ENCODE measurements at places on chromosomes 1 and 21.

- DNase-seq = no peak
These were observed 24.6 kb downstream of the CLSPN start for GRCh38 chr1:35745124-35745730.

DNA sequence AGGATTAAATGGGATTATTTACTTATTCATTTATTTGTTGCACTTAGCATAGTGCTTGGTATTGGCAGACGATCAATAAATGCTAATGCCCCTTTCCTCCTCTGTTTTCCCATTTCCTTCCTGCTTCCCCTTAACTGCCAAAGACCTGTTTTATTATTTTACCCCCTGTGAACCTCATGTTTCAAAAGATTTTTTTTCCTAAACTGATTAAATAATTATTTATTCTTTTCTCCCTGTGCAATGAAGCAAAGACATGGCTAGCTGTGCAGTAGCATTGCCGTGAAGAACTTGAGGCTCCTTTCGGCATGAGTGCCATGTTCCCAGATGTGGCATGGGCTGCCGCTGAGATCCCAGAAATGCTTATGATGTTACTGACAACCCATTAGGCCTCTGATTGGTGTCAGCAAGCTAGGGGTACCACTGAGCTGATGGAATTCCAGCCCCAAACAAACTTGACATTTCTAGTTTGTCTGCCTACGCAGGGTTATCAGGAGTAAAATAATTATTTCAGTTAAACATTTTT is 266.4 kb upstream of the TMEM51 start:
- no peak for DNase-seq

GRCh38 chr1:199612976-199613774 is 414.3 kb upstream of the NR5A2 start:
- DNase-seq = peak; percentile 47

GRCh38 chr1:11062965-11063401 is 3.2 kb upstream of the SRM start:
- no peak for DNase-seq

DNA sequence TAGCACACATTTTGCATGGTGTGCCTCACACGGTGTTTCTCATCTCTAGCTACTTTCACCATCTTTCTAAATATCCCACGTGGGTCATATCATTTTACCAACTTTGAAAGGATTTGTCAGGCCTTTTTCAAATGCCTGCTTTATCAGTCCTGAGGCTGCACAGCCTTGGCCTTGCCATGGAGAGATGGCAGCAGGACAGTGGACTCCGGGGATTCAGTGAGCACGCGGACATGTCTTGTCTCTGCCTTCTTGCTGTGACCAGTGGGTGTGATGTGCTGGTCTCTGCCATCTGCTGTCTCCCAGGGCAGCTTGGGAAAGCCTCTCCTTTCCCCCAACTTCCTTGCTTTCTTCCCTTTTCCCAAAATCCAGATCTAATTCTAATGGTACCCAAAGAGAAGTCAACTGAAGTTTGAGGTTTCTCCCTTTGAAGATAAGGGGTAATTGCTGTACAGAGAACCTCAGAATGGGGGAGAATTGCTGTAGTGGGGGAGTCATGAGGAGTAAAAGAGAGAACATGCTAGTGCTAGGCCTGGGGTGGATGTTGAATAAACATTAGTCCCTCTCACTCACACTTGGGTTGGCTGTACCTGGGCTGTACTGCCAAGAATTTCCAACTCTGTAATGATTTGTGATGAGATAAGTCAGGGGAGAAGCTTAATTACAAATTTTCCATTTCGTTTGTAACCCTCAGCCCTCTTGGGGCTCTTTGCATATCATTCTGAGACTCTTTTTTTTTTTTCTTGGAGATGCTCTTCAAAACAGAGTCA is 99.5 kb downstream of the GALNT2 start:
- DNase-seq = no peak

GRCh38 chr1:50527249-50527986 is 104.2 kb upstream of the DMRTA2 start:
- DNase-seq = no peak

- DNase-seq = no peak
These were observed 173.7 kb downstream of the SLC35F3 start for GRCh38 chr1:234078143-234078542.

GRCh38 chr1:162215902-162216301 is 146.4 kb downstream of the NOS1AP start:
- no peak for DNase-seq

DNA sequence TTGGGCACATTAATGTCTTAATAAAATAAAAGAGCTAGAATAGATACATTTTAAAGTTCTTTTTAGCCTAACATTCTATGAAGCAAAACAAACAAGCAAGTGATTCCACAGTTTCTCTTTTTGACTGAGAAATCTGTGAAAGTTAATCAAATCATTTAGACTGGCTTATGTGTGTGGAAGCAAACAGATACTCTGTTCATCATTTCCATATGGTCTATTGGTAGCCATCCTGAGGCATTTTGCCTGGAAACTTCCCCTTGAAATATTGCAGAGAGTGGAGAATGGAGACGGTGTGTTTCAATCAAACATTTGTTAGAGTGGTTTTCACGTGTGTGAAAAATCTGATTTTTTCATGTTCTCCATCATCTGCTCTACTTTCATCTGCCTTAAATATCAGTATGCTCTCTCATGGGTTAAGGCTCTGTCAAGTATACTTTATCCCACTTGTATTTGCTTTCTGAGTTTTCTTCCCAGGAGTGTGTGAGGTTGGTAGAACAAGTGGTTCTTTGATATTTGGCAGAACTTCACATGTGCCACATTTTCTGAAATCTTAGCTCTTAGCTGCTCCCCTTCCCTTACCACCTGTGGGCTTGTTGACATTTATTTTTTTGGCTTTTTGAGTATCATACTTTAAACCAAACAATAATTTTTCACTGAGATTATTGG is 139.1 kb upstream of the PTGFR start:
- no peak for DNase-seq

GRCh38 chr1:15282810-15283474 is 35.9 kb downstream of the FHAD1 start:
- DNase-seq = no peak

DNA sequence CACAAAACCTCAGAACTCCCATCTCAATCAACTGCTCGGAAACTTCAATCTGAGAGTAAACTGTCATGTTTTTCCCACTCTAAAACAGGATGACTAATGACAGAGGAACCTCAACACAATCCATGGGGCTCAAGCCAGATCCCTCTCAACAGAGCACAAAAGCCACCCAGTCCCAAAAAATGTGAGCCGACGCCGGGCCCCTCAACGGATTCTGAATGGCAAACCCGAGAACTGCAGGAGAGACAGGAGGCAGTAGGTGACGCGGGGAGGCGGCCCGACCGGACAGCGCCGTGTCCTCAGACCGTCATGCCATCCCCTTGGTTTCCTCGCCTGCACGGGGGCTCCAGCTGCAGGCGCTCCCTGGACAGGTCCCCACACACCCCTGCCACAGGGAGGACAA is 53.4 kb downstream of the SSBP3 start:
- DNase-seq = no peak

DNA sequence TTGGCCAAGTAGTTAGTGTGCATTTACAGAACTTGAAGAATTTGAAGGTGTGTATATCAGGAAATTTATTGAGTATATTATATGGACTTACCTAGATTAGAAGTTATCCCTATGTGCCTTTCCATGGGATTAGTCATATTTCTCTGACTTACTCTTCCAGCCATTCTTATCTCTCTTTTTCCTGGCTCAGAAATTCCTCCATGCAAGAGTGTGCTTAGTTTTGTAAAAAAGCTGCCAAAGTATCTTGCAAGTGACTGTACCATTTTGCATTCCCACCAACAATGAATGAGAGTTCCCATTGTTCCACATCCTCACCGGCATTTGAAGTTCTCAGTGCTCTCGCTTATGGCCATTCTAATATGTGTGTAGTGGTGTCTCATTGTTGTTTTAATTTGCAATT is 82.2 kb upstream of the GUCA2B start:
- no peak for DNase-seq

- no peak for DNase-seq
These were observed 187.9 kb downstream of the MIS18A start for GRCh38 chr21:32090956-32091355.

DNA sequence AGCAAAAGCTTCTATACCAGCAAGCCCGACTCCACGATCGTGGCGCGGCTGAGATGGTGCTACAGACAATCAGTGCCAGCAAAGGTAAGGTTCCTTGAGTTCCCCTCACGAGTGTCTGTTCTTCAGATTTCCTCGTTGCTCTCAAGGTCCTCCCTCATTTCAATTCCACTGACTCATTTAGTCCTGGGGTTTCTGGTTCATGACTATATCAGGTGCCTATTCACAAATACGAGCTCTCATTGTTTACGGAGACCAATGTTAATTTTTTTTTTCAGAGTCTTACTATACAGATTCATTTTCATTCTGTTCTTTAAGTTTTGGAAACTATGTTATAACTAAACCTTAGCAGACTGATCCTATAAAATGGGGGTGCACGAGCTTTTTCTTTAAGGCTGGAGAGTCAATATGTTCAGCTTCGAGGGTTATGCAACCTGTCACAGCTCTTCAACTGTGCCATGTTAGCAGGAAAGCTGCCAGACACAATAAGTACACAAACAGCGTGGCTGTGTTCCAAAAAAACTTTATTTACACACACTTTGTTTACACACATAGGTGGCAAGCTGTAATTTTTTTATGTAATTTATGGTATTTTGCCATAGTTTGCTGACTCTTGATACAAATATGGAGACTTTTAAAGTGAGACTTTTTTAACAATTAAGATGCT is 134.3 kb downstream of the ZP4 start:
- DNase-seq = no peak

- DNase-seq = no peak
These were observed 6.5 kb downstream of the WARS2 start for GRCh38 chr1:119133987-119134386.

DNA sequence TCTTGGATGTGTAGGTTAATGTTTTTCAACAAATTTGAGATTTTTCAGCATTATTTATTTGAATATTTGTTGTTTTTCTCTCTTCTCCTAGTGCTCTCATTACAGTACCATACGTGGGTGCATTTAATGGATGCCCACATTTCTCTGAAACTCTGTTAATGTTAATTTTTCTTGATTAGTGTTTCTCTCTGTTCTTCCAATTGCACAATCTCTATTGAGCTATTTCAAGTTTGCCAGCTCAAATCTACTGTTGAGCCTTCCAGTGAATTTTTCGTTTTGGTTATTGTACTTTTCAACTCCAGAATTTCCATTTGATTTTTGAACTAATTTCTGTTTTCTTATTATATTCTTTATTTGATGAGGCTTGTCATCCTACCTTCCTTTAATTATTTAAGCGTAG is 31.7 kb downstream of the CFAP57 start:
- DNase-seq = no peak

- DNase-seq = no peak
These were observed 7.1 kb downstream of the RNPEP start for GRCh38 chr1:201989354-201990128.

- peak; percentile 84 for DNase-seq
These were observed 8.3 kb upstream of the PLEKHO1 start for GRCh38 chr1:150141452-150141851.

- no peak for DNase-seq
These were observed 156.9 kb downstream of the LRRC40 start for GRCh38 chr1:70048336-70049094.

DNA sequence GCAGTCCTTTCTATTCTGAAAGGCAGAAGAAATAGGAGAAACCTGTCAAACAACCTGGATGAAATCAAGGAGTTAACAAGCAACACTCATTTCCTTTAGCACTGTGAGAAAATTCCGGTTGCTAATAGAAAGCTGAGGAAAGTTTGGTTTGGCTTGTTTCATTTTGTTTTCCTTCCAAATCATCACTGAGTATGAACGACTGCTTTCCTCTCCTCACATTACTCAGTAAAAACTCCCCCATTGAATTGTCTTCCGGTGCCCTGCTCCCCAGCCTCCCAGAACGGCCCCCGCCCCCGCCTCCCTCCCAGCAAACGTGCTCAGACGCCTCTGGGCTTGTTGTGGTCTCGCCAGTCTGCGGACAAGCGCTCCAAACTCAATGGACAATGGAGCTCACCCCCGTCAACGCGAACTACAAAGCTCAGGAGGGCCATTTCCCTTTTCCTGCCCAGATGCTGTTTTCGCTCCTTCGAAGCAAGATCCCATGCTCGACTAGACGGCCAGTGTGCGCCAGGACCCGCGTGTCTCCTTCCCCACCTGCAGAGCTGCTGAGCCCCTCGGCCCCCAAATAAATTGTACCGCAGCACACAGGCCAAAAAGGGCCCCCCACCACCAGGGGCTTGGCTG is 747 bp downstream of the STX6 start:
- DNase-seq = peak; percentile 51

DNA sequence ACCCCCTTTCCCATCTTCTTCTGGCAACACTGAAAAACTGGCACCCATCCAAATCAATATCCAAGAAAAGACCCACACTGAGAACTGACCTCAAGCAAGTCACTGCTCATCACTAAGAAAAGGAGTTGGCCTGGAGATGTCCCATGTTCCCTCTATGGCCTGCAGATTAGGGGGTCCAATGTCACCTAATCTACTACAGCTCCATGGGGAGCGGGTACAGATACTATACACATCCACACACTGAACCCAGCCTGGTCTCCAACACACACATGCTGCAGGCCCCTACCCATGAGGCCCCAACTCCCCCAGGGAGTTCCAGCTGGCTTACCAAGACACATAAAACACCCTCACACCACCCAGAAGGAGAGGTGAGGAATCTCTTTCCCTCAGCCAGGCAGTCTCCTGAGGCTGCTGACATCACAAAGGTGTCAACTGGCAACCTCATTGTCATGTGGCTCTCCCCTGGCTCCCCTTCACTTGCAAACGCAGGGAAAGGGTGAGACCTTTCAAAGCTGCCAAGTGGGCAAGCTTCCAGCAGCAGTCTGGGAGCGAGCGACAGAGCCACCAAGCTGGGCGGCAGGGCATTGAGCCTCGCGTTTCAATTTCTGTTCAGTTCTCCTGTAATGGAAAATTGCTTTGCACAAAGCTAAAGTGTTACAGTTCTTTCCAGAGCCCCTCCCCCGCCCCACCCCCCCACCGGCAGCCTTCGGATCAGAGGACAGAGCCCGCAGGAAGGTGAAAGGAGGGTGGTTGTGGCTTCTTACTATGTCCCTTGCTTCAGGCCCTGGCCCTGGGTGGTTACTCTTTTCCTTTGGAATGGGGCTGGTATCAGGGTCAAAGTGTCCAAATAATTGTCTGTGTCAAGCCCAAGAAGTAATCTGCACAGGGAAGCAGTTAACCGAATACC is at the start of gene LRRC52:
Gene LRRC52, plus strand, starts transcription at position 469 of the 907 bp plus-strand sequence. Its CDS starts 297 bp downstream, at position 766.
- DNase-seq = no peak

GRCh38 chr1:174721246-174721645 is 273.5 kb downstream of the GPR52 start:
- DNase-seq = no peak

- no peak for DNase-seq
These were observed 15.3 kb downstream of the DNAJC11 start for GRCh38 chr1:6686294-6686693.

GRCh38 chr1:158117854-158118704 is 62.6 kb upstream of the CD1D start:
- peak; percentile 26 for DNase-seq
